CD4-positive, alpha-beta memory T cell (primary cell): ENCODE measurements at places on chromosomes 3 and 15.

DNA sequence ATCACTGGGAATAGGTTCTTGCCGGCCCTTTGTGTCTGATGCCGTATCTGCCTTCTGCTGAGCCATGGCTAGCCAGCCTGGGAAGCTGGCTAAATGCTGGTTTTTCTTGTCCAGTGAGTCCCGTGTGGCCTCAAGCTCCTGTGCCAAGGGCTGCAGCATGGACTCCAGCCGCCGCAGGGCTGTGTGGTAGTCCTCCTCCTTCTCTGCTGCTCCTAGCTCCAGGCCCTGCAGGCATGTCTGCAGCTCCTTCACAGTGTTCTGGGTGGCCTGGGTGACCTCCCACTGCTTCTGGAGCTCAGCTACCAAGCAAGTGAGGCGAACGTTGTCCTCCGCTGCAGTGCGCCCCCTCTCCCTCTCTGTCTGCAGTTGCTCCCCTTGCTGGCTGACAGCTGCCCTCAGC, 24.9 kb downstream of the CXCR6 start:
- DNase-seq = no peak

DNA sequence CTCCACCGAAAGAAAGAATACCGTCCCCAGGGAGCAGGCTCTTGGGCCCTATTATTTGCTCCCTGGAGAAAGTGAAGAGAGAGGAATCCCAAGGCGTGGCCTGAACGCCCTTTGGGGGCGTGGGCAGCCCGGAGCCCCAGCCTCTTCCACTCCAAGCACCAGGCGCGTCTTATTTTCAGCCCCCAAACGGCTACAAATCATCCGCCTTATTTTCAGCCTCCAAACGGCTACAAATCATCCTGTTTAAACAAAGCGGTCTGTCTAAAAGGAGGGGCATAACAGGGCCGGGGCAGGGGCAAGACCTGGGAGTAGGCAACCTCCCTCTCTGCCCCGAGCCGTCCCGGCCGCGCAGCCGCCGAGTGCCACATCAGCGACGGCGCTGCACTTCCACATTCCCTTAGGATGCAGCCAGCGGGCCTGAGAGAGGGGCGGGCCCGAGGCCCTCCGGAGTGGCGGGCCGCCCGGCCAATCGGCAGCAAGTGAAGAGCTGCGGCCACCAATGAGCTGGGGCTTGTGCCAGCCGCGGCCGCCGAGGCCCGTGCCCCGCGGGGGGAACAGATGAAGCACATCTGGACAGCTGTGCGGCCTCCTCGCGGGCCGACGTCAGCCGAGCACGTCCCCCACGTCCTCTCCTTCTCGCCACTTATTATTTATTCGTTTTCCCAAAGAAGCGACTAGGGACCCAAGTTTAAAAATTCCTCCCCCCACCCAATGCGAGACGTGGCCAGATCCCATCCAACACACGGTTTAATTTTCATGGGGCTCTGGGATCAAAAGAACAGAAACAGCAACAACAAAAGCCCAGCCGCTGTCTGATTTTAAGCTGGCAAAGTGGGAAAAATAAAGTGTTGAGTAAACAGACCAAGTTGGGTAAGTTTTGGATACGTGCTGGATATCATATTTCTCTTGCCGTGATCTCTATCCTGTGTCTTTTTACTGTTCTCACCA, at the start of gene TMEM45A:
Gene TMEM45A, plus strand, starts transcription at position 561 of the 948 bp plus-strand sequence. CDS start 62,593 bp downstream, outside the sequence.
- DNase-seq = peak; percentile 72

DNA sequence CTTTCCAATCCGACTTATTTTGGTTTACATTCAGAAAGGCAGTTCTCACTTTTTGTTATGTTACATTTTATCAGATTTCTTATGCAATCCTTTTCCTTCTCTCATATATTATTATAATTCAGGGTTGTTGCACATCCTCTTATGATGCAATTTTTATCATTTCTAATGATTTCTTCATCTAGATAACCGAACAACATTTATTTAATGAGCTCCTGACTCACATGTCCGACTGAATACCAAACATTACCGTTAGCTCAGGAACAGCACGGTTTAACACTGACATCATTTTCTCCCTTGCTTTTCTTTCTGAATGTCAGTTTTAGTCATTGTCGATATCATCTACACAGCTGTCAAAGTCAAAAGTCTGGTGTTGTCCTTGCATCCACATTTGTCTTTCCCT, 199.2 kb downstream of the BCHE start:
- no peak for DNase-seq

- DNase-seq = no peak
These were observed 184.9 kb downstream of the ZBTB20 start for GRCh38 chr3:114962189-114962588.

DNA sequence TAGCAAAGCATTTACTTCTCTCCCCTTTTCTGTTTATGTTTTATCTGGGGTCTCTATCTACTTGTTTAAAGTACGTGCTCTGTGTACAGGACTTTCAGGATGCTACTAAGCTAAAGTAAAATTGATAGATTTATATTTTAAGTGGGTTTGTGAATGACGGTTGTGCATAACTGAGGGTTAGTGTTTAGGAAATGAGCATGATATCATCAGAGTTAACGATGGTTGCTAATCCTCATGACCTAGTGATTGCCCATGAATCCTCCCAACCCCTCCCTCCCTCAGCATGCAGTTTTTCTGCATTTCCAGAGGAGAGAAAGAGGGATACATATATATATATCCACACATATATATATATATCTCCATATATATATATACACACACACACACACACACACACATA, 957.2 kb downstream of the TUSC7 start:
- DNase-seq = no peak

- DNase-seq = no peak
These were observed 72.9 kb upstream of the ATP10A start for GRCh38 chr15:25936004-25936403.

- DNase-seq = no peak
These were observed 112.9 kb downstream of the PDZRN3 start for GRCh38 chr3:73511571-73512525.

DNA sequence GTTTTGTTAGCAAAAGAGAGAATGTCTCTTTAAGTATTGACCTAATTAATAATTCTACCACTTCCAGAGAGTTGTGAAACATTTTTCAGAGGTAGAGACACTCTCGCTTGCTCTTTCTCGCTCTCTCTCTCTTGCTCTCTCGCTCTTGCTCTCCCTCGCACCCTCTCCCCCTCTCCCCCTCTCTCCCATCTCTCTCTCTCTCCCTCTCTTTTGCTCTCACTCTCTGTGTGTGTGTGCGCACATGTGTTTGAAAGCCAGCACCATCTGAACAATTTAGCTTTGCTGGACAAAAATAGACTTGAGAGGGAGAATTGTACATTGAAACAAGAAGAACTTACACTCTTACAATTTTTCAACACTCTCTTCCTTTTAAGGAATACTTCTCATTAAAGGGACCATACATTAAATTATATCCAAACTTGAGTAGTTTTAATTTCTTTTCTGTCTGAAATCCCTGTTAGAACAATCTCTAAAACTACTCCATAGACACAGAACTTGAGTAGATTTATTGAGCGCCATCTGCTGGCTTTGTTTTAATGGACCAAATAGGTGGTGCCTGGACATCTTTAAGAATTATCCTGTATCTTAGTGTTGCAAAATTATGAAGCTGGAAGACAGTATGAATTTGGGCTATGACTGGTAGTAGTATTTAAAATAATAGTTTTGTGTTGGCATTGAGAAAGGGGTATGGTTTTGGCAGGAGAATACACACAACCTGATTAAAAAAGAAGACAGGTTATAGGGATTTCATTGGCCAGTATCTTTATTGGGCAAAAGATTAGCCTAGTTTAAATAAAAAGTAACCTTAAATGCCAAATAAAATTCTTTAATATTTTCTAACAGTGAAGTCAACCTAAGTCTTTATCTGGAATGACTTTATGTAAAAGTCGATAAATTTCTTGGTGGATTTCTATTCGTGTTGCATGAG, 124.6 kb downstream of the AKAP13 start:
- DNase-seq = peak; percentile 41
